HT-29 (cell line): ENCODE measurements at places on chromosomes 6 and 20. TPM values are rescaled to one million over a fixed set of nuclear protein-coding genes. Genes with fewer than 3 reads are reported as not detected.
A peak's percentile ranks its signal among the peaks of the same experiment; 100 is the strongest.

DNA sequence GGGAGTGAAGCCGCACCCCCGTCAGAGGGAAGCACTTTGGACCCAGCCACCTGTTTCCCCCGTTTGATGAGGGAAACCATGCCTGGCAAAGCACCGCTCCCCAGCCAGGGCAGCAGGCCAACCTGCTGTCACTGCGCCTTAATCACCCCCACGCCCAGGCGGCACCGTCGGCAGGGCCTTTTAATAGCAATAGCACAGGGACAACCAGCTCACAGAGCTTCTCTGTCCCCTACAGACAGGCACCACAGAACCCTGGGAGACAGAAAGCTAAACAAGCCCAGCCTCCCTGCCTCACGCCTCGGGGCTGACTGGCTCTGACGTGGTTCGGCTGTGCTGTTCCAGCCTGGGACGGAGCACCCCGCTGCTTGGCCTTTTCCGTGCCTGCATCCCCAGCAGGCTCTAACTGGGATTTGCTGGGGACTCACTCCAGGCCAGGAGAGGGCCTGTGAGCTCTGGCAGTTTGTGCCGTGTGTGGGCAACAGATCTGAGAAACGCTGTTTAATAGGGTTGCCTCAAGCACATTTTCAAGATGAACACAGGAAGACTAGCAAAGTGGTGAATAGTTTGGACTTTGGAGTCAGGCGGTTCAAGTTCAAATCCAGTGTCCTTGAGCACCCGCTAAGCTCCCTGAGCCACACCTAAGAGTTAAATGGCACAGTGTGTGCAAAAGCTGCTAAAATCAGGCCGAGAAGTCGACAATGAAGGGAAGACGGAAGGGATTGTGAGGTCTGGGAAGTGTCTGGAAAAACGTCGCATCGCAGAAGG is 223.8 kb downstream of the NRN1 start:
- DNase-seq = peak; percentile 33

DNA sequence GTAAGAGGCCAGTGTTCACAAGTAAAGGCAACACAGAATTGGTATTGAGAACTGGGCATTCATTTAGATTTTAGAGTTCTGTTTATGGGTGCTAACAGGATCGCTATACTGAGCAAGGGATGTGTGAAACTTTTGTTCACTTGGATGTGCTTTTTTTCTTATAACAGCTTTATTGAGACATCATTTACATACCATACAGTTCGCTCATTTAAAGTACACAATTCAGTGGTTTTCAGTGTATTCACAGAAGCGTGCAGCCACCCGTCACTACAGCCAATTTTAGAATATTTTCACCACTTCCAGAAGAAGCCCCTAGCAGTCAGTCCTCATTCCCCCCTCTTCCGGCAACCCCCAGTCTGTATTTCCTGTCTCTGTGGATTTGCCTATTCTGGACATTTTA is 48.7 kb downstream of the GFRA4 start:
- DNase-seq = no peak

Gene EPHA7
- total RNA-seq = not detected in 2 replicates

GRCh38 chr6:148445116-148445515 is 102.5 kb downstream of the SASH1 start:
- DNase-seq = peak; percentile 39

DNA sequence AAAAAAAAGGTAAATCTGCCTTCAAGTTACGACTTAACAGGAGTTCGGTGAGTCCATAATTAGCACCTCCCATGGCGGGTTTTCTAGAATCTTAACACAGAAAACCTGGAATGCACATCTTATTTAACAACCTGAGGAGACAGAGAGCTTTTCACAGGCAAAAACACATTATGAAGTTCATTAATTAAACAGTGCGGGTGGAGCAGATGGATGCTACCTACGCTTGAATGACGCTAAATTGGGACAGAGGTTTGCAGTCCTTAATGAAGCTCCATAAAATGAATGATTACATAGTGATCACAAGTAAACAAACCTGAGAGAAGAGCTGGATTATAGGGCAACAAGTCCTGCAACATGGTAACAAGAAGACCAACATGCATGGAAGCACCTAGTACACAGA is 81.0 kb downstream of the INSM1 start:
- DNase-seq = no peak

DNA sequence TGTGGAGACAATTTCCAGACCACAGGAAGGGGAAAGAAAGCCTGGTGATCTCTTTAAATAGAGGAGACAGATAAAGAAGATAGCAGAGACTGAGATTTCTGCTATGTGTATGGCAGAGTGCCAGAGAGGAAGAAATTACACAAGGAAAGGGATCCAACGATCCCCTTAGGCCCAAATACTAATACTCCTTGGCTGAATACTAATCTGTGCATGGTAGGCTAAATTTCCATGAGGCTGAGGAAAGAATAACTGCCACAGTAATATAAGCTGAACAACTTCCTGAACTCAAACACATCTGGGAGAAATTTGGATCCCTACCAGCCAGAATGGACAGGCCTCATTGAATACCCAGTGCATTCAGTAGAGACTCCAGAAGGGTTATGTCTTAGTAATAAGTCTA is 83.3 kb upstream of the TNFAIP3 start:
- DNase-seq = no peak

GRCh38 chr6:46217671-46218131 is 46.9 kb upstream of the ENPP5 start:
- DNase-seq = no peak

DNA sequence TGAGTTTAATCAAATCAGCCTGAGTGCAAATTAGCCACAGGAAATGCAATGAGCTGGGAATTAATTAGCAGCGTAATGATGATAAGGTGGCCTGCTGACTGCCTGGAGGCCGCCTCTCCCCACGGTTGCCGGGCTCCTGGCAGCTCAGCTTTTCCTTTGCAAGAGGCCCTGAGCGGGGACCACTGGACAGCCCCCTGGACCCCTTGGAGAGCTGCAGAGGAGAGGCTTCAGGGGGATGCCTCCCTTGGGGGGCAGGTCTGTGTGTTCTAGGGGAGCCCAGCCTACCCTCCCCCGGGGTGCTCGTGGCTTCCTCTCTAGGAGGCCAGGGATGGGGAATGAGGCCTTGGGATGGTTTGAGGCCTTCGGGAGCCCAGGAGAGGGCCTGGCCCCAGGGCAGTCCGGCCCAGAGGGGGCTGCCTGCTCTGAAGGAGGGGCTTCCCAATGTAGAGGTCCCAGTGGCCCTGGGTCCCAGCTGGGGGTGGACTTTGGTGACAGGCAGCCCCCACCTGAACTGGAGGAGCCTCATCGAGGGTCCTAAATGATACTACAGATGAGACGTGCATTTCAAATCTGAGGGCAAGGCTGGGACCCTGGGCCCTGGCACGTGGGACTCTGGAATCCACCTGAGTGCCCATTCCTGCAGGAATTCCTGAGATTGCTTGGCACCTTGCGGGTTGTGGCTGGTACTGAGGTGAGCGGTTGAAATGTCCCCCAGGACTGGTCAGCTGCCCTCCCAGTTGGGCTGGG is 66.4 kb upstream of the BHLHE23 start:
- DNase-seq = no peak

Gene CHD6
- total RNA-seq = 16.4 and 18.5 TPM in 2 replicates

DNA sequence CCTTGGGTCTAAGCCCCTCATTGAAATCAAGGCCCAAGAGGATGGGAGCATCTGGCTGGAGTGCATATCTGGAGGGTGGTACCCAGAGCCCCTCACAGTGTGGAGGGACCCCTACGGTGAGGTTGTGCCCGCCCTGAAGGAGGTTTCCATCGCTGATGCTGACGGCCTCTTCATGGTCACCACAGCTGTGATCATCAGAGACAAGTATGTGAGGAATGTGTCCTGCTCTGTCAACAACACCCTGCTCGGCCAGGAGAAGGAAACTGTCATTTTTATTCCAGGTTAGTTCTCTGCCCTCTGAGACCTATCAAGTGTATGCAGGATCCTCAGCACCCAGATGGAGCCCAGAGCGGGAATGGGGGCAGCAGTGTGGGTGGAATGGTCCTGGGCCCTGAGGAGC is 5.1 kb downstream of the BTN2A2 start:
- no peak for DNase-seq

DNA sequence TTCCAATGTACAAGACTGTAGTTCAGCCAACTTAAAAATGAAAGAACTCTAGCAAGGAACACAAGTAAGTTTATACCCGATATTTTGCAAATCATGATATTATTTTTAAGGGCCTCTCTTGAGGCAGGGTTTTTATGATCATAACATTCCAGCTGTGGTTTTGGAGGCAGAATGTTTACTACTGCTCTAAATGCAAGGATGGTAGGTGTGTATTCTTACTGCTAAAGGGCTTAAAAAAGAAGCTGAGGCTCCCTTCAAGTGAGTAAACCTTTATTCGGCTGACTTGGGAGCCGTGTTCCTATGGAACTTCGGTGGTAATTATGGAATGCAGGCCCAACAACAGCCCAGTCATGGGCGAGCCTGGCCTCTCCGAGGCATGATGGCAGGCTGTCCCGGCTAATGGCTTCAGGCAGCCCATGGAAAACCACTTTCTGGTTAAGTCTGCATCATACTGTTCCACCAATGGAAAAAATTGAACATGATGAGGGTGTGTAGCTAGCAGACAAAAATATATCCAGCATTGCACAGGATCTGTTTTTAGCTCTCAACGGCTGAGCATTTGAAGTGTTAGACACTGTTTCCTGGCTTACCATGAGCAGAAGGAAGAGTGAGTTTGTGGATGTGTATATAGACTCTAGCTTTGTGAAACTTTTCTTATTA is 111.5 kb downstream of the TIAM2 start:
- no peak for DNase-seq

DNA sequence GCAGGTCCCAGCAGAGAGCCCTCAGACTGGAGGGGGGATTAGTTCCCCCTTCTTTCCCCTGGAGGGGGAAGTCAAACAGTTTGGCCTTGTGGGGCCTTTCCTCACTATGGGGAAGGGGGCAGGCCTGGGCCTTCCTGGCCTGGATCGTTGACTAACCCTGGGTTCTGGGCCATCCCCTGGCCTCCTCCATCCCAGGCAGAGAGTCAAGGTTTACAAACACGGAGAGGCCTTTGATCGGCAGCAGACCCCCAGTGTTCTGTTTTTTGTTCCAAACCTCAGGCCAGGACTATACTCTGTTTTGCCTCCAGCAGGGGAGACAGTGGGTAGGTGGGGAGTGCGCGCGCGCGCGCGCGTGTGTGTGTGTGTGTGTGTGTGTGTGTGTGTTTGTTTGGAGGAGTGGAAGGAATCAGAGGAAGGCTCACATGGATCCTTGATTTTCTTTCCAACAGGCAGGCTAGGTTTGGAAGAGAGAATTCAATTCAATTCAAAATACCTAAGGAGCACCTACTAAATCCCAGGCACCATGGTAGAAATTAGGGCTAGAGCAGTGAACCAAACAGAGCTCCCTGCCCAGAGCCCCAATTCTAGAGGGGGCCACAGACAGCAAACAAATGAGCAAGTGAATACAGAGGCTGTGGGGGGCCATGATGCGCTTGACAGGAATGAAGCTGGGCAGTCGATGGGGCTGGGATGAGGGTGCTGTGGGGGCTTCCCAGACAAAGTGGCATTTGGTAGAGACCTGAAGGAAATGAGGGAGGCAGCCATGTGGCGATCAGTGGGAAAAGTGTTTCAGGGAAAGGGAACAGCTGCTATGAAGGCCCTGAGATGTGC is 14.8 kb downstream of the TP53RK start:
- DNase-seq = no peak

- DNase-seq = no peak
These were observed 4.3 kb downstream of the SLC26A8 start for GRCh38 chr6:36020154-36020553.

DNA sequence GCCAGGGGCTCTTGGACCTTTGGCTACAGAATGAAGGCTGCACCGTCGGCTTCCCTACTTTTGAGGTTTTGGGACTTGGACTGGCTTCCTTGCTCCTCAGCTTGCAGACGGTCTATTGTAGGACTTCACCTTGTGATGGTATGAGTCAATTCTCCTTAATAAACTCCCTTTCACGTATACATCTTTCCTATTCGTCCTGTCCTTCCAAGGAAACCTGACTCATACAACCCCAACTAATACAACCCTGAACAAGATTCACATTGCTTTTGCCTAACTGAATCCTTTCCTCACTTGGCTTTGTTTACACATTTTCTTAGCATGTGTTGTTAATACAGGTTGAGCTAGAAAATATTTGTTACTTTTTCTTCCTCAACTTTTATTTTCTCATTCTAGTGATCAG is 21.9 kb downstream of the TBXT start:
- no peak for DNase-seq

Gene MMP24
- total RNA-seq = 5.7 and 6.3 TPM in 2 replicates

- DNase-seq = no peak
These were observed 23.3 kb downstream of the ARFGEF2 start for GRCh38 chr20:48944663-48945297.

Gene DUSP15
- not detected in 2 replicates for total RNA-seq

- no peak for DNase-seq
These were observed 39.4 kb upstream of the MYLIP start for GRCh38 chr6:16089232-16090062.

Gene AIF1
- total RNA-seq = not detected in 2 replicates

Gene SLC22A16
- total RNA-seq = not detected in 2 replicates

GRCh38 chr6:47358440-47359225 is 48.9 kb upstream of the TNFRSF21 start:
- DNase-seq = no peak

Gene MEI4
- not detected in 2 replicates for total RNA-seq

Gene HLA-DRB1
- not detected in 2 replicates for total RNA-seq

DNA sequence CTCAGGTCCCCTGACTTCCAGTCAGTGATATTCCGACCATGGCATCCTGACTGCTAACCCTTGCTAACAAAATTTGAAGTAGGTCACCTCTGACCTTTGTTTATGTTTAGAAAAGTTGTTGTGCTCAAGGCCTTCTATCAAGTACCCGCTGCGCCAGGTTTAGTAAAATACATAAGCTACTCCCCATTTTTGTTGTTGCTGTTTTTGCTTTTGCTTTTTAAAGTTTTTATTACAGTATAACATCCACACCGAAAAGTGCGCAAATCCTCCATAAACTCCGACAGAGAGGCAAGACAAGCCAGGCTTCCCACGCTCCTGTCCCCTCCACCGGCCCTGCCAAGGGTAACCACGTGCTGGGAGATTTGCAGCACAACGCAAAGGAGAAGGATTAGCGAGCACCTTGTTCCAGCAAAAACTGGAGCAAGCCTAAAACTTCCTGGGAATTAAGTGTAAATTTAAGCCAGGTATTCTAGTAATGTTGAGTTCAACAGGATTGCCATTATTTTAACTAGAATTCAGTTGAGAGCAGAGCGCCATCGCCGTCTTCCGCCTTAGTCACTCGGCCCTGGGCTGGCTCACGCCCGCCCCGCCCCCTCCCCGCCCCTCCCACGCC is 17.8 kb upstream of the HMGN4 start:
- peak; percentile 67 for DNase-seq

- DNase-seq = no peak
These were observed 25.8 kb upstream of the ARMC2 start for GRCh38 chr6:108822401-108822800.

- no peak for DNase-seq
These were observed 57.4 kb downstream of the DTD1 start for GRCh38 chr20:18645196-18645745.
